Upper lobe of left lung (tissue), 6 donors: ENCODE measurements at places on chromosomes 16 and 17. TPM values are rescaled to one million over a fixed set of nuclear protein-coding genes. Genes with fewer than 3 reads are reported as not detected.

DNA sequence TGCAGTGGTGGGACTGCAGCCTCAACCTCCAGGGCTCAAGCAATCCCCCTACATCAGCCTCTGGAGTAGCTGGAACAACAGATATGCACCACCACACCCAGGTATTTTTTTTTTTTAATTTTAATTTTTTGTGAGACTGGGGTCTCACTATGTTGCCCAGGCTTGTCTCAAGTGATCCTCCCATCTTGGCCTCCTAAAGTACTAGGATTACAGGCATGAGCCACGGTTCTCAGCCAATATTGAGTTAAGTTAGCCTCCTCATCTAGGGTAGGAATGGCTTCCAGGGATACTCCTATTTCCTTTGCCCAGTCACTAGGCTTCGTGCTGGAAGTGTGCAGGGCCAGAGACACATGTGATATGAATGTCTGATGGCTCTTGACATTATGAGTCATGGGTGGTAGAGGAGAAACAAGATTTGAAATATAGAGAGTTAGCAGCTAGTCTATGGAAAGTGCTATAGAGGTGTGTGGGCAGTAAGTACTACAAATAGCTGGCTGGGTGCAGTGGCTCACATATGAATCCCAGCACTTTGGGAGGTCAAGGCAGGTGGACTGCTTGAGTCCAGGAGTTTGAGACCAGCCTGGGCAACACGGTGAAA lies 8.0 kb upstream of the HES7 start:
- peaks cover 3% of the 10 kb centered on the region for H3K4me1 ChIP-seq
- H3K27me3 ChIP-seq = no peaks in the 10 kb centered on the region
- H3K36me3 ChIP-seq = no peaks in the 10 kb centered on the region
- DNase-seq = no peak
- no peak overlapping the region for H3K27ac ChIP-seq

GRCh38 chr17:82022310-82022980 lies at the start of gene CENPX:
Gene CENPX (minus strand): TSS chr17:82022878. CDS start chr17:82022861, 17 bp downstream.
- peak within 1 kb of the TSS; percentile 73 for H3K27ac ChIP-seq
- no peaks in the 10 kb centered on the region for H3K27me3 ChIP-seq
- peaks cover 18% of the 10 kb centered on the region for H3K36me3 ChIP-seq
- H3K4me3 ChIP-seq = peak within 1 kb of the TSS; percentile 90
- peaks cover 46% of the 10 kb centered on the region for H3K4me1 ChIP-seq

- H3K4me1 ChIP-seq = no peaks in the 10 kb centered on the region
- no peak overlapping the region for H3K4me3 ChIP-seq
- H3K27me3 ChIP-seq = no peaks in the 10 kb centered on the region
These were observed 8.2 kb upstream of the CD300E start for GRCh38 chr17:74631468-74632450.

DNA sequence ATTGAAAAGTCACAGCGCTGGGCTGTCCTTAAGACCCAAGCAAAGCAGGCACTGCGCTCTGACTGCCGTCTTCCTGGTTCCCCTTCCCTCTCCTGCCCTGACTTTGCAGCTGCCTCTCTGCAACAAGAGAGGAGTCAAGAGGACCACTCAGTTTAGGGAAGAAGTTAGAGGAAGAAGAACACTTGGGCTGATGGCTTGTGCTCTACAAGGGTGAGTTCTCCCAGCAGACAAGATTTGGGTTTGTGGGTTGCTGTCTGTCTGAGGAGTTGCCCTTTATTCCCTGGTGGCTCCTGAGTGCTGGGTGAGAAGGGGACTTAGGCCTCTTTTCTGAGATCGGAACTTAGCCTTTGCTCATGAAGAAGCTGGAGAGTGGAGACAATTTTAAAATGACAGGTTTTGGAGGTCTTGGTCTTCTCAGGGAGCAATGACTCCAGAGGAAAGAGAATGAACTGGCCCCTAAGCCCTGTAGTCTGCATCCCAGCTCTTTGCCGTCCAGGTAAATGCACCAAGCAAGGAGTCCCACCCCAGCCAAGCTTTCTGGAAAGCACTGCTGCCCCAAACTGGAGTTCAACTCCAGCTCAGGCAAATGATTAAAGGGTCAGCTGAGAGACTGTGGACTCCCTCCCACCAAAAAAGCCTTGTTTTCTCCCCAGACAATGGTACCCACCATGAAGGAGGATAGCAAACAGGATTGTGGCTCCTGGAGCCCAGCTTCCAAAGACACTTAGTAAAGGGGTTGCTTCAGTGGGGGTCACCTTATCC lies 2.7 kb upstream of the HOXB9 start:
- H3K36me3 ChIP-seq = no peaks in the 10 kb centered on the region
- H3K27ac ChIP-seq = no peak overlapping the region
- H3K27me3 ChIP-seq = peaks cover 88% of the 10 kb centered on the region
- H3K4me1 ChIP-seq = peaks cover 24% of the 10 kb centered on the region
- DNase-seq = no peak

DNA sequence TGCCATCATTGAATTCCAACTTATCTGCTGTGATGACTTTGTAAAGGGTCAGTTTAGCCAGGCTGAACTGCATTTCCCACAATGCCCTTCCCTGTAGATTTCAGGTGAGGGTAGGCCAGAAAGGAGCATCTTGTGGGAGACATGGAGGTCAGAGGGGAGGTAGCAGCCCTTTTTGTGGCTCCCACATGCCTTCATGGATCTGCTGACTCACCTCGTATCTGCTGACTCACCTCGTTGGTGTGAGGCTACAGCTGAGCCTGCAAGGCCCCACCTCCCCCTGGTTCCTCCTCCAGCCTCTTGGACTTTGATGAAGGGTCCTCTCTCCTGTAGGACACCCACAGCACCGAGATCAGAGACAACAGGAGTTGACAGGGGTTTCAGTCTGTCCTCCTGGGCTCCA lies 102.5 kb downstream of the SALL1 start:
- DNase-seq = no peak
- no peak overlapping the region for H3K4me3 ChIP-seq
- no peaks in the 10 kb centered on the region for H3K27me3 ChIP-seq
- no peaks in the 10 kb centered on the region for H3K36me3 ChIP-seq
- H3K27ac ChIP-seq = no peak overlapping the region

DNA sequence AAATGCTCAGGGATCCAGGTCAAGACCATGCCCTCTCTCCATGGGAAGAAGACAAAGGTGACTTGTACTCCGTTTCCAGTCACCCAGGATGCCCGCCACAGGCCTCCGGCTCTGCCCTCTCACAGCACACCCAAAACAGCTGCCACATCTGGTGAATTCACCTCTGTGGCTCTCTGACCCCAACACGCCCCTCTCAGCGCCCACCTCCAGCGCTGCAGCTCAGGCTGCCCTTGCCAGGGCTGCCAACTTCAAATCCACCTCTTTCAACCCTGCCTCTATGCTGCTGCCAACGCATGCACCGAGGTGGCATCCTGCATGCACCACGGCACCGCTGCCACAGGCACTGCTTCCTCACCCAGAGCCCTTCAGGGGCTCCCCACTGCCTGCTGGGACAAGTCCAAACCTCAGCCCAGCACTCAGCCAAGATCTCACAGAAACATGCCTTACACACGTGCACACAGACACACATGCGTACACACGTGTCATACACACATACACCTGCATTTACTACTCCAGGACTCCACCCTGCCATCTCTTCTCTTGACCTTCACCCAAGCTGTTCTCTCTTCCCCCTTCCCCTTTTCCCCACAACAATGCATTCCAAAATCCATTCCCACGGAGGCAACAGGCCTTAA lies 7.5 kb downstream of the HID1 start:
- H3K36me3 ChIP-seq = peaks cover 22% of the 10 kb centered on the region
- H3K27ac ChIP-seq = no peak overlapping the region
- peaks cover 11% of the 10 kb centered on the region for H3K4me1 ChIP-seq
- no peaks in the 10 kb centered on the region for H3K27me3 ChIP-seq

GRCh38 chr17:40323391-40324381 lies 14.7 kb downstream of the RARA start:
- DNase-seq = no peak
- H3K4me1 ChIP-seq = peaks cover 100% of the 10 kb centered on the region
- H3K27ac ChIP-seq = peak overlapping the region; percentile 96

DNA sequence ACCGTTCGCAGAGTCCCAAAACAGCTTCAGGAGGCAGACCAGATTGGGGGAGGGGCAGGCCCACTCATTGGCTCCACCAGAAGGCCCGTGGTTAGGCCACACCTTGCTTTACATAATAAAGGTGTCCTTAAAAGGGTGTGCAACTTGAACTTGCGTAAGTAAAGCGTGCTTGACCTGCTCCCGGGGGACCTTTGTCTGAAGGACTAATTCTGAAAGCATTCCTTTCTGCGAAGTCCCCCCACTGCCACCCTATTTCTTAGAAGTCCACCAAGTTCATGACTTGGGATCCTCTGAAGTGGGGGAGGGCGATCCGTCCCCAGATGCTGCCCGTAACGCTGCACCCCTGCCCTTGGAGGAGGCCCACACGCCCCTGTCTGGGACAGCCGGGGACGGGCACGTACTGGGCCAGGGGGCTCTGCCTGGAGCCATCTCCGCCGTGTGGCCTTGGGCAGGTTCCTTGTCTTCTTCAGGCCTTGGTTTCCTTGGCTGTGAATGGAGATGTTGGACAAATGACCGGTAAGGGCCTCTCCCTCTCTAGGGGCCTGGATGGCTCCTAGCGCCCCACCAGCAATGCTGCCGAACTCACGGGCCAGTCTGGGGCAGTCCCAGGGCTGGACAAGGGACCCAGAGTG lies 823 bp upstream of the ZNF469 start:
- no peaks in the 10 kb centered on the region for H3K27me3 ChIP-seq
- H3K27ac ChIP-seq = no peak overlapping the region
- peaks cover 17% of the 10 kb centered on the region for H3K4me1 ChIP-seq
- DNase-seq = peak; percentile 71

GRCh38 chr17:44807817-44808155 lies 22.3 kb downstream of the GJC1 start:
- no peaks in the 10 kb centered on the region for H3K4me1 ChIP-seq
- no peak overlapping the region for H3K4me3 ChIP-seq
- no peaks in the 10 kb centered on the region for H3K27me3 ChIP-seq
- H3K27ac ChIP-seq = no peak overlapping the region

DNA sequence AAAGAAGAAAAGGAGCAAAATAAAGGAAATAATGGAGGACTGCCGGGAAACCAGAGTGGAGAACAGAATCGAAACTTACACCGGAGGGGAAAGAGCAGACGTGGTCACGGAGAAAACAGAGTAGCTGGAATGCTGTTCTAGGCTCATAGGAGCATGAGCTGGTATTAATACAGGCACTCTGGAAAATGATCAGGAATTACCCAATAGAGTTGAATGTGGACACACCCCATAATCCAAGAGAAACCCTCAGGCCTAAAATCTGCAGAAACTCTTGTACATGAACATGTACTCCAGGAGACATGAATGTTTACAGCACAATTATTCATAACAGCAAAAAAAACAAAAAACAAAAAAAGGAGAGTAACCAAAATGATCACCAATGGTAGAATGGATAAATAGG lies 77.7 kb downstream of the RPH3AL start:
- H3K4me3 ChIP-seq = no peak overlapping the region
- peaks cover 10% of the 10 kb centered on the region for H3K4me1 ChIP-seq
- no peak overlapping the region for H3K27ac ChIP-seq

DNA sequence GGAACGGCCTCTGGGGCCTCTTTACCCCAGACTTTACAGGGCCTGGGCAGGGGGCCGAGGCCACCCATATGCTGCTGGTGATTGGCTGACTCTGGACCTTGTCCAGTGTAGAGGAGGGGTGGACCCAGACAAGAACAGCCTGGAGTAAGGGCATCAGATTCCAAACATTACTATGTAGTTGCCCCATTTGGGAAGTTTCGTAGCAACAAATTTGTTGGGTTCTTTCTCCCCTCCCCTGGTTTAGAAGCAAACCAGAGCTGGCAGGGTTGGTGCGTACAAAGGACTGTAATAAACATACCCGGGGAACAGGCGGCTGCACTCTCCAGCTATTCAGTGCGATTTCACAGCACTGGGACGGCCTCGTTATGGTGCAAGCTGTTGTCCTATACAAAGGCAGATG lies 145.5 kb downstream of the NTN1 start:
- H3K27me3 ChIP-seq = no peaks in the 10 kb centered on the region
- no peak overlapping the region for H3K4me3 ChIP-seq
- no peaks in the 10 kb centered on the region for H3K4me1 ChIP-seq
- no peak overlapping the region for H3K27ac ChIP-seq
- no peak for DNase-seq

GRCh38 chr16:4404247-4404966 lies 12.0 kb downstream of the CORO7 start:
- H3K36me3 ChIP-seq = peaks cover 51% of the 10 kb centered on the region
- H3K4me3 ChIP-seq = no peak overlapping the region
- H3K27ac ChIP-seq = no peak overlapping the region
- H3K4me1 ChIP-seq = peaks cover 10% of the 10 kb centered on the region

DNA sequence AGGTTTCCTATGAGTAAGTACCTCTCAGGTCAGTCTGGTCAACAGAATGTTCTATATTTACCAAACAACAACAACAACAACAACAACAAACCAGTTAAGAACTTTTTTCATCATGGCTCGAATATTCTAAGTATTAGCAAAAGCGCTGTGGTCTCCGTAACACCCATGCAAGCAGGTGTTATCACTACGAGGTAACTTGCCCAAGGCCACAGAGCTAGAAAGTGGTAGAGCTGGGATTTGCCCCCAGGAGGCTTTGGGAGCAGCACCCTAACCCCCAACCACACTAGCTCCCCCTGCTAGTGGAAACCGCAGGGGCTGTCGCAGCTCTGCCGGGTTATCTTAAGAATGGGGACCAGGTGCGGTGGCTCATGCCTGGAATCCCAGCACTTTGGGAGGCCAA lies 23.9 kb upstream of the C16orf74 start:
- H3K36me3 ChIP-seq = peaks cover 9% of the 10 kb centered on the region
- no peaks in the 10 kb centered on the region for H3K27me3 ChIP-seq
- no peaks in the 10 kb centered on the region for H3K4me1 ChIP-seq
- no peak for DNase-seq
- H3K4me3 ChIP-seq = no peak overlapping the region
- H3K27ac ChIP-seq = no peak overlapping the region

GRCh38 chr16:53865494-53865863 lies 161.5 kb downstream of the FTO start:
- peaks cover 16% of the 10 kb centered on the region for H3K4me1 ChIP-seq
- no peaks in the 10 kb centered on the region for H3K36me3 ChIP-seq
- H3K27me3 ChIP-seq = no peaks in the 10 kb centered on the region
- no peak overlapping the region for H3K4me3 ChIP-seq

DNA sequence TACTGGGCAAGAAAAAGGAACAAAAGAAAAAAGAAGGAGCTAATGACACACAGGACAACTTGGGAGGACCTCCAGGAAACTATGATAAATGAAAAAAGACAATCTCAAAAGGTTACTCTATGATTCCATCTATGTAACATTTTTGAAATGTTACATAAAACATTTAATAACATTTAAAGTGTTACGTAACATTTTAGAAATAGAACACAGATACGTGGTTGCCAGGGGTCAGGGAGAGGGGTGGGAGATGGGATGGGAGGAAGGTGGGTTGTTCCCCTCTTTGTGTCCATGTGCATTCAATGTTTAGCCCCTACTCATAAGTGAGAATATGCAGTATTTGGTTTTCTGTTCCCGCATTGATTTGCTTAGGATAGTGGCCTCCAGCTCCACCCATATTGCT lies 116.6 kb downstream of the C16orf95 start:
- H3K27me3 ChIP-seq = no peaks in the 10 kb centered on the region
- no peaks in the 10 kb centered on the region for H3K36me3 ChIP-seq
- no peak overlapping the region for H3K27ac ChIP-seq
- H3K4me3 ChIP-seq = no peak overlapping the region

- peaks cover 38% of the 10 kb centered on the region for H3K36me3 ChIP-seq
- no peak for DNase-seq
- no peaks in the 10 kb centered on the region for H3K27me3 ChIP-seq
- no peak overlapping the region for H3K4me3 ChIP-seq
- peaks cover 7% of the 10 kb centered on the region for H3K4me1 ChIP-seq
- no peak overlapping the region for H3K27ac ChIP-seq
These were observed 41.3 kb upstream of the MNT start for GRCh38 chr17:2442166-2442565.

GRCh38 chr17:35376245-35376644 lies 2.8 kb upstream of the SLFN11 start:
- H3K4me1 ChIP-seq = peaks cover 36% of the 10 kb centered on the region
- no peak overlapping the region for H3K4me3 ChIP-seq
- DNase-seq = no peak
- peaks cover 3% of the 10 kb centered on the region for H3K27me3 ChIP-seq
- peak overlapping the region; percentile 97 for H3K27ac ChIP-seq

The MT1G gene
- 14.0 TPM for total RNA-seq

The TAT gene
- not detected for total RNA-seq

The GDPD3 gene
- 3.0 TPM for total RNA-seq

The PRAC1 gene
- not detected for total RNA-seq
